Osteoblast (primary cell): ENCODE measurements at places on chromosomes 12 and 14. TPM values are rescaled to one million over a fixed set of nuclear protein-coding genes. Genes with fewer than 3 reads are reported as not detected.

Gene PPP1R1A
- 0.36 TPM in 1 of 2 replicates, not detected in the other for total RNA-seq

Gene GPR162
- total RNA-seq, result 1.4 and 5.0 TPM in 2 replicates

- no peak for DNase-seq
Observed at GRCh38 chr14:73695082-73695481, 19.1 kb downstream of the PNMA1 start.

GRCh38 chr12:71718611-71719010 lies 32.7 kb downstream of the TMEM19 start:
- DNase-seq, result no peak

DNA sequence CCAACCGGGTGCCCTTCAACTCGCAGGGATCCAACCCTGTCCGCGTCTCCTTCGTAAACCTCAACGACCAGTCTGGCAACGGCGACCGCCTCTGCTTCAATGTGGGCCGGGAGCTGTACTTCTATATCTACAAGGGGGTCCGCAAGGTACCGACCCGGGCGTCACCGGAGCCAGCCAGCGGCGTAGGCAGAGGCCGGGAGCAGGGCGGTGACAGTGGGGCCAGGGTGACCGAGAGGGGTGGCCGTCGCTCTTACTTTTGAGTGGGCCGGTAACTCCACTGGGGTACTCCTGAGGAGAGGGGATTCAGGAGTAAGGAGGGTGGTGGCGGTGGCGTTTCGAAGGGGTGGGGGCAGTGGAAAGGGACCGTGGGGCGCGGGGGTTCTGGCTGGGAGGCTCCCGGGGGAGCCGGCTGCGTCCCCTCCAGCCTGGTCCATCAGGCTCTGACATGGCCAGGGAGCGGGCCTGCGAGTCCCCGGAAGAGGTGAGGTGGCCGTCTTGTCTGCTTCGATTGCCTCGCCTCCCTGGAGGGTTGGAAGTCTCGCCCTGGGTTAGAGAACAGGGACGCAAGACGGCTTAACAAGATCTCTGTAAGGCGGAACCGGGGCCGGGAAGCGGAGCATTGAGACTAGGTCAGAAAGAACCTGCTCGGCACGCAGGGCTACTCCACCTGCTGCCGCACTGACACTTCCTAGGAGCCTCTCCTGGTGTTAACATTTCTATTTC lies 491 bp downstream of the WDR20 start:
- DNase-seq, result peak; percentile 89

DNA sequence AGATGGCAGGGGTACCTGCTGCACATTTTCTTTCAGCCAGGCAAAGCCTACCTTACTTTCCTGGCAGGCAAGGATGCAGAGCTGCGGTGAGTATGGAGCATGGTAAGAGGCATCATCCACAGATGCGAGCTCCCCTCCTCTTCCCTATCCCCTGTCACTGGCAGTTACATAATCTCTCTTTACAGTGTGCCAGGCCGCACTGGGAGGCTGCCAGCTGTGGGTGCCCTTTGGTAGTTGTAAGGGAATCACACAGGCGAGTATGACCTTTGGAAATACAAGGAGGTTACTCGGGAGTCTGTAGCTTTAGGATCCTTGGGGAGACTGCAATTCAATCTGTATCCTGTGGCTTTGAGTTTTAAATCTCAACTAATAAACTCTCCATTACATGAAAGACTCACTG lies 132.5 kb downstream of the KTN1 start:
- no peak for DNase-seq

GRCh38 chr14:95620659-95621059 lies 65.6 kb upstream of the TCL1B start:
- no peak for DNase-seq

- DNase-seq, result no peak
Observed at GRCh38 chr12:64265839-64266238, 43.7 kb upstream of the KICS2 start.

DNA sequence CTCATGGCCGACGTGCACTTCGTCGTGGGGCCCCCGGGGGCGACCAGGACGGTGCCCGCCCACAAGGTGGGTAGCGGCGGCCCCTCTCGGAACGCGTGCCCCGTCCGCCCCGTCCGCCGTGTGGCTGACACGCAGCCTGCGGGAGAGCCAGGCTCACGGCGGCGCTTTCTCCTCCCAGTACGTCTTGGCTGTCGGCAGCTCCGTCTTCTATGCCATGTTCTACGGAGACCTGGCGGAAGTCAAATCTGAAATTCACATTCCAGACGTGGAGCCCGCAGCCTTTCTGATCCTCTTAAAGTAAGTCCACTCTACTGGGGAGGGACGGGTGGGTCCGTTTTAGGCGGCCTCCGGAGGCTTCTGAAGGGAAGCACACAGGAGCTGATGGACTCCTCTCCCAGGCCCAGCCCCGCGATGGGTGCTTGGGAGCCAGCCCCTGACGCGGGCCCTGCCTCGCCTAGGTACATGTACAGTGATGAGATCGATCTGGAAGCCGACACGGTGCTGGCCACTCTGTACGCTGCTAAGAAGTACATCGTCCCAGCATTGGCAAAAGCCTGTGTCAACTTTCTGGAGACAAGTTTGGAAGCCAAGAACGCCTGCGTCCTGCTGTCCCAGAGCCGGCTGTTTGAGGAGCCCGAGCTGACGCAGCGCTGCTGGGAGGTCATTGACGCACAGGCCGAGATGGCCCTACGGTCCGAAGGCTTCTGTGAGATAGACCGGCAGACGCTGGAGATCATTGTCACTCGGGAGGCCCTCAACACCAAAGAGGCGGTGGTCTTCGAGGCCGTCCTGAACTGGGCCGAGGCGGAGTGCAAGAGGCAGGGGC lies 1.1 kb downstream of the BTBD6 start:
- peak; percentile 93 for DNase-seq

DNA sequence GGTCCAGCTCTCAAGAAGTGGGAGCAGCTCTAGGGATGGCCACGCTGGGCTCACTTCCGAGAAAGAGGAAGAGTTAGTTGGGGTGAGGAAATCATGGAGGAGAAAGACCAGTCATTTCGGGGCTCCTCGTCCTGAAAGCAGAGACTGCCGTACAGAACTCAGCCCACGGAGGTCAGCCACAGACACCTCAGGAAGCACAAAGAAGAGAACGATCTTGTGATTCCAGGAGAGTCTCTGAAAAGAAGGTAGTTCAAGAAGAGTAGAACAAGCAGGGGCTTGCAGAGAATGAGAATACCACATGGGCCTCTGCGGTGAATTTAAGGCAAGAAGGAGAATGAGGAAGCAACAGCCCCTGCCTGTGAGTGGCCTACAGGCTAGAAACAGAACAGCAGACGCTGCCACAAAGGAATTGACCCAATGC lies 311.9 kb downstream of the CACNA1C start:
- DNase-seq, result no peak

GRCh38 chr14:103512701-103513611 lies 9.7 kb downstream of the CKB start:
- DNase-seq, result peak; percentile 99

GRCh38 chr14:24297190-24297964 lies 2.2 kb downstream of the DHRS1 start:
- DNase-seq, result peak; percentile 15

DNA sequence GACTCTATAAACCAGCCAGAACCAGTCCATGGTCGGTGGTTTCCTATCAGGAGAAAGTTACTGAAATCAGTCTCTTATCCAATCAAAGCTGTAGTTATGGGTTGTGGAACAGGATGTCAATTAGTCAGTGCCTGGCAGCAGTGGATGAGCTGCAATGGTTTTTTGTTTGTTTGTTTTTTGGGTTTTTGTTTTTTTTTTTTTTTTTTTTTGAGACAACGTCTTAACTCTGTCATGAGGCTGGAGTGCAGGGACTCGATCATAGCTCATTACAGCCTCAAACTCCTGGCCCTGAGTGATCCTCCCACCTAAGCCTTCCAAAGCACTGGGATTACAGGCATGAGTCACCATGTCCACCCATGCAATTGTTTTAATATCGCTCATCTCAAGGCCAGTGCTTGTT lies 113.3 kb upstream of the CAND1 start:
- DNase-seq, result no peak

- no peak for DNase-seq
Observed at GRCh38 chr12:45268672-45269411, 52.9 kb downstream of the ANO6 start.

DNA sequence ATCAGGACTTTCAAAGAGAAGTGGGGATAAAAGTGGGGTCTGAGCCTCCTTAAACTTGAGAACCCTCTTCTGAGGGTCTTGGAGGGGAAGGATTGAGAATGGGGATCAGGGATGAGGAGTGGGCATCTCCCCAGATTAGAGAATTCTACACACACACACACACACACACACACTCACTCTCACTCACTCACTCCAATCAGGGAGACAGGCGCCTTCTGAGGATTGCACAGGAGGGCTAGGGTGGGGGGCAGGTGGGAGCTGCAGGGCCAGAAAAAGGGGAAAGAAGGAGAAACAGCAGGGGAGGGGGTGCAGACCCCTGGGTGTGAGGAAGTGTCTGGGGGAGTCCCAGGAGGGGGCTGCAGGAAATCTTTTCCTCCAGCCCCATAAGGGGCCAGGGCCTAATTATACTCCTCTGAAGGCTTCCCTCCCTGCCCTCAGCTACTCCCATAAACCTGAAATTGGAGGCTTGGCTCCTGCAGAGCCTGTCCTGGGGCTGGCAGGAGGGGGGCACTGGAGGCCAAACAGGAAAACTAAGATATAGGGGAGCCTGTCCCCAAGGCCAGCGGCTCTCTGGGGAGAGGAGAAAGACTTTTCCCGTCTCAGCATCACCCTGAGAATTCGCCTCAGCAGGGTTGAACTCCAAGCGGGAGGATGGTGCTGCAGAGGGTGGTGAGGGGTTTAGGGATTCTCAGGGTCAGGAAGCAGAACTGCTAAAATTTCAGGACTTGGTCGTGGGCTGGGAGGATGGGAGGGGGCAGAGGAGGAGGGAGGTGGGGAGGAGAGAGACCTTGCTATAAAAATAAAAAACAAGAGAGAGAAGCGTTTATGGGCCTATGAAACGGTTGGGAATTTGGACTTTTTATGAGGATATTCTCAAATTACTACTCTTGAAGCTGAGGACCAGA lies 1.6 kb downstream of the HOXC9 start:
- no peak for DNase-seq

DNA sequence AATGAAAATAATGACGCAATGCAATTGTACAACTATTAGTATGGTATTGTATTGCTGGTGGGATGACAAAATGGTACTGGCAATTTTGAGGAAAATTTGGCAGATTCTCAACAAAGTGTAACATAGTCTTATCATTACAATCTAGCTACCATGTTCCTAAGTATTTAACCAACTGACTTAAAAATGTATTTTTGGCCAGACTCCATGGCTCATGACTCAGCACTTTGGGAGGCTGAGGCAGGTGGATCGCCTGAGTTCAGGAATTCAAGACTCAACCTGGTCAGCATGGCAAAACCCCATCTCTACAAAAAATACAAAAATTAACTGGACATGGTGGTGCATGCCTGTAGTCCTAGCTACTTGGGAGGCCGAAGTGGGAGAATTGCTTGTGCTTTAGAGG lies 1409.5 kb downstream of the AACS start:
- no peak for DNase-seq

DNA sequence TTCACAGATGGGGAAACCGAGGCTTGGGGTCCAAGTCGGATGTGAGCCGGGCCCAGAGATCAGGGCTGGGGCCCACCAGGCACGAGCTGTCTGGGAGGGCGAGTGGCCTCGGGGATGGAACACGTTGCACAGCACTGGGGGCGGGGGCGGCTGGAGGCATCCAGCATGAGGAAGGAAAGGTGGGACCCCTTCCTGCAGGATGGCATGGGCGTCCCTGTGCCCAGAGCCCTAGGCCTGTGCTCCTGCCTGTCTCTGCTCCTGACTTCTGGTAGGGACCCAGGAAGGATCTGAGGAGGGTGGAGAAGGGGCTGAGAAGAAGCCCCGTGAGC lies 183.4 kb downstream of the KIF26A start:
- DNase-seq, result peak; percentile 64

DNA sequence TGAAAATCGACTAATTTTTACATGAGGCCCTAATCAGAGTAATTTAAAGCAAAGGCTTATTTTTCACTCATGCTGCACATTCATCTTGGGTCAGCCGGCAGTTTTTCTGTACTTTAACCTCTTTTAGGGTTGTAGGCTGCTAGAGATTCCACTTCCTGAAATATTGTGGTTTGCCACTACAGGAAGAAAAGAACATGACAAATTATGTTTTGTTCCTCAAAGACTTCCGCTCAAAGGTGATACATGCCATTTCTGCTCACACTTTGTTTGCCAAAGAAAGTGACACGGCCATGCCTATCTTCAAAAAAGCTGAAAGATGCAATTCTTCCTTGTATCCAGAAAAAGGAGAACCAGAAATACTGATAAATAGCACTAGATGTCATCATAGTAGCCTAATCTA lies 183.4 kb upstream of the PPFIA2 start:
- no peak for DNase-seq
